ENCODE measurements at places on chromosomes 16 and 17.

- DNase-seq = no peak
Observed at GRCh38 chr17:65629234-65629690, 67.8 kb upstream of the AXIN2 start.

- DNase-seq = no peak
Observed at GRCh38 chr17:13194887-13195286, 177.1 kb upstream of the ELAC2 start.

GRCh38 chr17:50052241-50052796, 3.6 kb upstream of the ITGA3 start:
- no peak for DNase-seq

DNA sequence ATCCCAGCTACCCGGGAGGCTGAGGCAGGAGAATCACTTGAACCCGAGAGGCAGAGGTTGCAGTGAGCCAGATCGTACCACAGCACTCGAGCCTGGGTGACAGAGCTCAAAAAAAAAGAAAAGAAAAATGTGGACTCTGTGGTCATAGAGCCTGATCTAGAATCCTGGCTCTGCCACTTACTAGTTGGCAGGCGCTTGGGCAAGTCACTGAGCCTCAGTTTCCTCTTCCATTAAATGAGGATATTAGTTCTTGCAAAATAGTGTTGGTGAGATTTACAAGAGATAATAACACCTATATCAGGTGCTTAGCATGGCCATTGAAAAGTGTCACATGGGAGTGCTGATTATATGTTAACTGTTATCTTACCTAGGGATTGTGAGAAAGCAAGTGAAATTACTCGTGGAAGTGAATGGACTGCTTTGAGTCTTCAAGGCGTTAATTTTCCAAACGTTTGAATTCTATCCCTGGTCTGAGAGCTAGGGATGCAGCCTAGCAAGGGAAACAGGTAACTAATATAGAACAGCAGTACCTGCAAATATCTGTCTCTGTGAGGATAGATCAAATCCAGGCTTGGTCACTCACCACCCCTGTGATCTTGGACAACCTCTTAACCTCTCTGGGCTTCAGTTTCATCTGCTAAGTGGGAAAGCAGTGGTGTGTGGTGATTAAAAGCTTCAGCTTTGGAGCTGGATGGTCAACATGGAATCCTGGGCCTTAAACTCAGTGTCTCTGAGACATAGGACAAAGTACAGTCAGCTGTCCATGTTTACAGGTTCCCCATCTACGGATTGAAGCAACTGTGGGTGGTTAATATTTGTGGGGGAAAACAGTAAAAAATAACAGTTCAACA, 953 bp upstream of the NSMCE1 start:
- no peak for DNase-seq

DNA sequence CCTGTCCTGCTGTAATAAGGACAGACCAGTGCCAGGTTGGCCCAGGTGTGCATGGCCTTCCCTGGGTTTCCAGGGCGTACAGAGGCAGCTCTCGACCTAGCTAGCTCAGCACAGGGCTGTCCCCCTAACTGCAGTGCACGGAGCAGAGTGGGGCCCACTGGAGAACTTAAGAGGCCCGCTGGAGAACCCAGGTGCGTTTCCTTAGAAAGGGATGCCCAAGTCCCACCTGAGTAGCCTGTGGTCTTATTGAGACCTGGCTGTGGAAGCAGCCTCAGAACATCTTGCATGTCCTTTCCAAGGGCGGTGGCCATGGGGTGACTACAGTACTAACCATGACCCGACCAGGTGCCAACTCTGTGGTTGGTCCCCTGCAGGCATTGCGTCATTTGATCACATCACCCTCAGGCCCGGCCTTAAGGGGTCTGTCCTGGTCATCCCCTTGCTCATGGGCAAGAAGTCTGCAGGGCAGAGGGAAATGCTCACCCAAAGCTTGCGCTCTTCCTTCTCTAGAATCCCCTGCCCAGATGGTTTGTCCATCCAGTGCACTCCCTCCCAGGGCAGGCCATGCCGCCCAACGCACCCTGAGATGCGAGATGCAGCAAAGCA, 3.3 kb upstream of the CCNF start:
- no peak for DNase-seq

DNA sequence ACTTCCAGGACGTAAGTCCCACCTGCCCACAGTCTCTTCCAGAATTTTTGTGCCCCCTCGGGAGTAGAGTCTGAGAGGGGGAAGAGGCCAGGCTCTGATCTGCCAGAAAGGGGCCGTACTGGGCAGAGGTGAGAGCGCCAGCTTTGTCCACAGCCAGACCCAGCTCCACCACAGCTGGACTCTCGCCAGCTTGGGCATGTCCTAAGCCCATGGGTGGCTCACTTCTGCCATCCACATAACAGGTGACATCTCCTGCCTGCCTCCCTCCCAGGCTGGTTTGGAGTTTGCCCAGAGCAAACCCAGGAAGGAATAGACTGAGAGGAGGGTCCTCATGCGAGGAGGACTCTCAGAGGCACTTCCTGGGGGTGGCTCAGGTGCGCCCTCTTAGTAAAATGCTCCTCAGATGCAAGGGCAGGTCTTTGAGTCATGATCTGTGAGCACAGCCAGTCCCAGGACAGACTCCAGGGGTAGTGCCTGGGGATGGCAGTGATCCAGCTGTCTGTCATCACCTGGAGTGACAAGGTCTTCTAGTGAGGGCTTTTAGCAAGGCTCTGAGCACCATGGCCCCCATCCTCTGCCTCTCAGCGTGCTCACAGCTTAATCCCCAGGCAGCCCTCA, 89.2 kb downstream of the AMFR start:
- no peak for DNase-seq

GRCh38 chr16:23829454-23829853, 6.3 kb upstream of the PRKCB start:
- DNase-seq = no peak

DNA sequence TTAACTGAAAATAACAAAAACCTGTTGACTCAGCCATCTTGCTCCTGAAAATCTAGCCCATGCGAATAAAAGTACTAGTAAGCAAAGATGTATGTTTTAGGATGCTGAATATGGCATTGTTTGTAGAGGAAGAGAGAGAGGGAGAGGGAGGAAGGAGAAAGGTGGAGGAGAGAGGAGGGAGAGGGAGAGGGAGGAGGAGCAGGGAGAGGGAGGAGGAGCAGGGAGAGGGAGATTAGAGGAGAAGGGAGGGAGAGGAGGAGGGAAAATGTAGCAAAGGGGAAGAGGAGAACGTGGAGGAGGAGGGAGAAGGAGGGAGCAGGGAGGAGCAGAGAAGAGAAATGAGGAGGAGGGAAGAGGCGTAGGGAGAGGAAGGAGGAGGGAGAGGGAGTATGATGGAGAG, 324.5 kb upstream of the EEF2KMT start:
- no peak for DNase-seq

DNA sequence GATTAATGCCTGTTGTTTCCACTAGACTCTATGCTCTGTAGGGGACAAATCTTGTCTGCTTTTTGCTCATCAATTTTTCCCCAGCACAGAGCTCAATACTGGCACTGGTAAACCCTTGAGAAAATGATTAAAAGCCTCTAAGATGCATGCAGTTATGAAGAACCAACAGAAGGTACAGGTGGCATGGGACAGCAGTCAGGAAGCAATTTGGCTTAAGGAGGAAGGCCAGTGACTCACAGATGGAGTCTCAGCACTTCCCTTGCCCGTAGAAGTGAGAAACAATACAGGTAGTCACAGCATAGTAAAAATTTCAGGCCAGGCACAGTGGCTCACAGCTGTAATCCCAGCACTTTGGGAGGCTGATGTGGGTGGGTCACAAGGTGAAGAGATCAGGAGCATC, 504.7 kb upstream of the RBFOX1 start:
- DNase-seq = no peak

- no peak for DNase-seq
Observed at GRCh38 chr17:69443138-69443537, 28.6 kb downstream of the MAP2K6 start.

GRCh38 chr17:299546-299945, 53.1 kb downstream of the RPH3AL start:
- DNase-seq = no peak

GRCh38 chr16:13013043-13013442, 111.6 kb downstream of the SHISA9 start:
- no peak for DNase-seq

DNA sequence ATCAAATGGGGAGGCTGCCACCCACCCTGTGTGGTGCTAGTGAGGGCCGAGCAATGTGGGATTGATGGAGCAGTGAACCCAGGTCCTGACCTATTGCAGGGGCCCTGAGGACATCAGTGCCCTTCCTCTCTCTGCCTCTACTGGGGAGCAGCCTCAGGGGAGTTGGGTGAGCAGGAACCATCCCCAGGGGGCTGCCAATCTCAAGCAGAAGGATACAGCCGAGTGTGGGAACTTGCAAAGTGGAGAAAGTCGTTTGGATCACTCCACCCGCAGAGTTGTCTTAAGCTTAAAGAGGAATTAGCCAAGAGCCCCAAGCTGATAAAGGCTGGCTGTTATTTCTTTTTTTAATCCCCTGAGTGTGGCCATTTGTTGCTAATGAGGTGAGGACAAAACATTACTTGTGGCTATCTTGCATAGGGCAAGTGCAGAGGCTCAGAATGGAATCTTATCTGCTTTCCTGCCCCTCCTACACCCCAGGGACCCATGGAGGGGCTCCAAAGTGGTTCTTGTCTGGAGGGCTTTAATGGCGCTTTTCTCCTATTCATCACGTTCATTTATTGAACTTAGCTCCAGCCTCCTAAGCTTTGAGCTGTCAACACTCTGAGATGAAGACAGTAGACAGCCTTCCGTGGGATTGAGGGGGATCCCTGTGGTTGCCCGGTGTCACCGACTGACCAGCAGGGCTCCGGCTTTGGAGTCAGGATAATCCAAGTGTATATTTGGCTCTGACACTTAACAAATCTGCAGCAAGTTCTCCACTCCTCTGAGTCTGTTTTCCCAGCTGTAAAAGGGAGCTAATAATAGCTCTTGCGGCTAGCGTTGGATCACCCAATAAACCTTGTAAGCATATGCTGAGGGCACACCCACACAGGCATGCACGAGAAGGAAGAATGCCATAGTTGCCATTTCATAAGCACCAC, 45.1 kb downstream of the MYH11 start:
- DNase-seq = no peak

- DNase-seq = peak; percentile 82
Observed at GRCh38 chr17:82320956-82321927, 3.8 kb upstream of the CD7 start.

GRCh38 chr16:84277244-84277823, 17.3 kb upstream of the WFDC1 start:
- peak; percentile 72 for DNase-seq

DNA sequence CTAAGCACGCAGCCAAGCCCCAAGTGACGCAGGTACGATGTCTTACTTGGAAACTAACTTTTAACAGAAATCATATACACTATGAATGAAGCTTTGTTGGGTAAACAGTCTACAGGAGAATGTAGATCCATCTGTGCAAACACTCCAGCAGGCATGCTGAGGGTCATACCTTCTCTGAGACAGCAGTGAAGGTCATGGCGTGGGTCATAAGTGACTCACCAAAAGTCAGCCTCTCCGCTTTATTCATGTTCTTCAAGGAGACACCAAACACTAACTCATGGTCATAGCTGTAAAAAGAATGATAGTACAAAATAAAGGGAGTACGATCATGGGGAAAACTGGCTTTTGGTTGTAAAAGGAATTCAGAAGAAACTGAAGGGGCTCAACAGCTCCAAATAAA, 20.6 kb downstream of the BLMH start:
- DNase-seq = no peak

- DNase-seq = peak; percentile 37
Observed at GRCh38 chr17:78113804-78114785, 14.5 kb downstream of the TMC6 start.

GRCh38 chr17:32917081-32917480, 10.9 kb upstream of the TMEM98 start:
- no peak for DNase-seq

- no peak for DNase-seq
Observed at GRCh38 chr17:77601054-77601979, 357.2 kb upstream of the TNRC6C start.

- DNase-seq = peak; percentile 43
Observed at GRCh38 chr16:69311533-69312387, 610 bp downstream of the VPS4A start.

DNA sequence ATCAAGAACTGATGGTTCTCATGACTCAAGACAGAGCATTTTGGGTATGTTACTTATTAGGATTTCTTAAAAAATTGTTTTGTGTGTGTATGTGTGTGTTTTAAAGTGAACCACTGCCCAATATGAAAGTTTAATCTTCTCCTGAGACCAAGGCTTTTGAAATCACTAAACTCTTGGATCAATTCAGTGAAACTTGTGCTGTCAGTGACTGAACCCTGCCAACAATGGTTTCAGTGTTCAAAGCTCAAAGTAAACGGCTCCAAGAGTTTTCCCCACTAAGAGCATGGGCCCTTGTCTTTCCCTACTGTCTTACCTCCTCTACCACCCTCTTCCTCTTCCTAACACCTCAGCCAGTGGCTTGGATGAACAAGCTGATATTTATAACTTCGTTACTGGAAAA, 22.0 kb downstream of the NFE2L1 start:
- no peak for DNase-seq

- no peak for DNase-seq
Observed at GRCh38 chr17:72373910-72374741, 253.3 kb downstream of the SOX9 start.

- DNase-seq = no peak
Observed at GRCh38 chr17:35073183-35073790, 9.8 kb upstream of the RFFL start.

- DNase-seq = no peak
Observed at GRCh38 chr17:35543856-35544255, 6.4 kb upstream of the SLFN12L start.

GRCh38 chr16:86343027-86343795, 167.1 kb upstream of the FOXF1 start:
- DNase-seq = no peak

GRCh38 chr17:21381076-21381706, 5.0 kb downstream of the KCNJ12 start:
- no peak for DNase-seq

DNA sequence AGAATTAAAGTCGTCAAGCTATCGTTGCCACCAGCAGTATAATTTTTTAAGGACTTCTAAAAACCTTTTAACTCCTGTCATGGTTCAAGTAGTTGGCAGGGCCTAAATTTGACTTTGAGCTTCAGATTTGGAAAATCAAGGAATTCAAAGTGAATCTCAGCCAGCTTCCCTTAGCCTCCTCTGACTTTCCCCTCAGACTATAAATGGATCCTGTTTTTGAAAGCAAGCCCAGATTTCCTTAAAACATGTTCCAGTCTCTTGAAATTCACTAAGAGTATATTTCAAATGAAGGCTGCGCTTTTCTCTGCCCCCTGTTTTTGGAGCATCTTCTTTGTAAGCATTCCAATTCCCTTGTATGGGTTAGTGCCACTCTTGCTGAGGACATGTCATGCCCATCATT, 101.8 kb upstream of the CDH8 start:
- DNase-seq = no peak

DNA sequence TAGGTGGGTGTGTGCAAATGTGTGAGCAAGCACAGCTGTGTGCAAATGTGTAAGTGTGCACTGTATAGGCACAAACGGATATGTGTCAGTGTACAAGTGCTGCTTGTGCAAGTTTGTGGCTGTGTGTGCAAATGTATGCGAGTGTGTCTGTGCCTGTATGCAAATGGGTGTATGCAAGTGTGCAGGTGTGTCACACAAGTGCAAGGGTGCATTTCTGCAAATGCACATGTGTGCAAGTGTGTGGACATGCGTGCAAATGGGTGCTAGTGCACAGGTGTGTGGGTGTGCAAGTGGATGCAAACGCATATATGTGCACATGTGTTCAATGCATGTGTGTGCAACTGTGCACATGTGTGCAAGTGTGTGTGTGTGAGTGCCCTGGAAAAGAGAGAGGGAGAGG, 76.5 kb upstream of the TNRC6C start:
- DNase-seq = no peak
